Fibroblast of lung (primary cell): ENCODE measurements at places on chromosomes 16 and 17. TPM values are rescaled to one million over a fixed set of nuclear protein-coding genes. Genes with fewer than 3 reads are reported as not detected.

The KIF2B gene
- total RNA-seq: not detected in 2 replicates

The GP1BA gene
- not detected in 2 replicates for total RNA-seq

The KRTAP16-1 gene
- not detected in 2 replicates for total RNA-seq

The ADORA2B gene
- total RNA-seq: 10.5 and 17.2 TPM in 2 replicates

The SDR42E1 gene
- total RNA-seq: 0.77 and 1.8 TPM in 2 replicates

The KRT40 gene
- total RNA-seq: not detected in 2 replicates

The NUTF2 gene
- total RNA-seq: 127 TPM in 2 replicates

The PRPSAP2 gene
- 37.8 and 47.4 TPM in 2 replicates for total RNA-seq

The HAS3 gene
- 0.26 and 0.33 TPM in 2 replicates for total RNA-seq

The KRTAP17-1 gene
- total RNA-seq: not detected in 2 replicates

The CDH3 gene
- total RNA-seq: 0.26 TPM in 1 of 2 replicates, not detected in the other

DNA sequence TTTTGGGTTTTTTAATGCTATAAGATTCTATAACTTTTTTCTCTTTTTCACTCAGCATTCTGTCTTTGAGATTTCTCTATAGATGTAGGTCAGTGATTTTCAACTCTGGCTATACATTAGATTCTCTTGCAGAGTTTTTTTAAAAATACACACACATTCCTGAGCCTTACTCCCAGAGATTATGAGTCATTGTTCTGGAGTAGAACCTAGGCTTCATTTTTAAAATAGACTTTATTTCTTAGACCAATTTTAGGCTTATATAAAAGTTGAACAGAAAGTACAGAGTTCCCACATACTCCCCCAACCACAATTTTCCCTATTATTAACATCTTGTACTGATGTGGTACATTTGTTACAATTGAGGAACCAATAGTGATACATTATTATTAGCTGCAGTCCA is 63.3 kb downstream of the CYB561 start:
- peak; percentile 58 for DNase-seq

DNA sequence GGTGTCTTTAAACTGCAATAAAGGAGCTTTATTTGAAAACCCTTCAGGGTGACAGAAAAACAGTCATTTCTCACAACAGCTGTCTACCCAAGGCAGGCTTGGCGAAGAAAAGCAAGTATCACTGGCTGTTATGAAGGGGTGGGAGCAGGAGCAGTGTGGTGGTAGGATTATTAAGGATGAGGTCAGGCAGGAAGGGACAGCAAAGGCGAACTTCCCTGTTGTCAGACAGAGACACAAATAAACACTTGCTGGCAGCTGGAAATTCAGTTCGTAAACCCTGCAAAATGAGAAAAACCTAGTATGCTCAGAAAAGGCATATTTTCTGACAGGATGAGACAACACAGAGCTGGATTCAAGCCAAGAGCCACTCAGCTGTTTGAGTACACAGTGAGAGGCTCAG is 416.3 kb upstream of the CDH5 start:
- no peak for DNase-seq

DNA sequence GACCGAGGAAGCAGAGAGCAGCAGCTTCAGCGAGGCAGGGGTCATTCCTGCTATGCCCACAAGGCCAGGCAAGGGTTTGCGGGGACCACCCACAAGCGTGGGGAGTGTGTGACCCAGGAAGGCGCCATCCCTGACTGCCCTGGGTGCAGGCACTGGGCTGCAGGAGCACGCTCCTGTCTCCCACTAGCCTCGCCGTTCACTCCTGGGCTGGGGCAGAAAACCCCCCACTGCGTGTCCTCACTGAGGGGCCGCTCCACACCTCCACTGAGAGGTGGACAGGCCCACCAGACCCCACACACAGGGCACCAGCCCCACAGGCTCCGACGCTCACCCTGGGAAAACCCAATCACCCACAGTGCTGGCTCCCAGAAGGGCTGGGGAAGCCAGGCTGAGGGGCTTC is 56.1 kb downstream of the KLHDC4 start:
- no peak for DNase-seq

GRCh38 chr16:7313170-7313569 is 19.5 kb upstream of the RBFOX1 start:
- DNase-seq: no peak

DNA sequence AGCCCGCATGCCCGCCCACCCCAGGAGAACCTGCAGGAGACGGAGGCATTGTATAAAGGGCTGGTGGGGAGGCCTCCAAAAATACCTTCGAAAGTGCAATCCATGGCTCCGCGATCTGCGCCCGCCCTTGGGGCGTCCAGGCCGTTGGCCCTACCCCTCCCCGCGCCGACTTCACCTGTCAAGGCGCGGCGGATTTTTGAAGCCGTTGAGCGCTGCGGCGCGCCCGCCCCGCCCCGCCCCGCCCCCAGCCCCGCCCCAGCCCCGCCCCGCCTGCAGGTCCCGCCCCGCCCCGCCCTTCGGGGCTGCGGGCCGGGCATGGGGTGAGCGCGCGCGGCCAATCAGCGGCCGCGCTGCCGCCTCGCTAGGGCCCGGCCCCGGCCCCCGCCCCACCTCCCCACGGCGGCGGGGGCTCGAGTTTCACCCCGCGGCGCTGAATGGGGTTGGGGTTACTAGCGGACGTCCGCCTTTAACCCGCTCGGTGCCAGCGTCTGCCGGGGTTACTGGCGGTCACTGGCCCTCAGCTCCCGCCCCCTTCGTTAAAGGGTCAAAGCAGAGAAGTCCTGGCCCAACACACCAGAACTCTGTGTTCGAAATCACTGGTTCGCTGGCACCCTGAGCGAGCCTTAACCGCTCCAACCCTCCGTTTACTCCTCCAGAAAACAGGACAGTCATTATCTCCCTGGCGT is 13.2 kb downstream of the SREBF1 start:
- DNase-seq: peak; percentile 73

DNA sequence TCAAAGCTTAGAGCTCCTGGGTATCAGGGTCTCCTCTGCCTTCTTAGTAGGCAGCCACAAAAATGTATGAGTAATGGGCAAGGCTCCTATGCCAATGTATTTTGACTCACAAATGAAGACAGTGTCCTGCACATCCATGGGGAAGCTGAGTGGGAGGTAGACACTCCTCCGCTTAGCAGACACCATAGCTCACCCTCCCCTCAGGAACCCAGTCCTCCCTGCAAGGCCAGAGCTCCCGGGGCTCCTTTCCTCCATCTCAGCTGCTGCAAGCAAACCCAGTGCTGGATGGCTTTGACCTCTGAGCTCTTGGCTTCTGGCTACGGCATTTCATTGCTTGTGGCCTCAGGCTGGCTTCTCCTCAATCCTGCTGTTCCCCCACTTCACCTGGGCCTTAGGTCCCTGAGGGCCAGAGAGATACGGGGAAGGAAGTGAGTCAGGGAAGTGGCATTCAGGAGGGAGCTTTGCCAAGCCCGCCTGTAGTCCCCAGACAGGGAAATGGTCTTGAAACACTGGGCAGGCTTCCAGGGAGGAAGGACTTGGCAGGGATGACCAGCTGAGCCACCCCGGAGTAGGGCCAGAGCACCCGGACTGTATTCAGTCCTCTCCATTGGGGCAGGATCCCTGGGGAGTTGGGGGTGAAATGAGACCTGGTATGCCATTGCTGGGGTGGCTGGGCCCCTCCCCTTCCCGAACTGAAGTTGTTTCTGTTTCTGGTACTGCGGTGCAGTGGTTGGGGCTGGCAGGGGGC is 4.5 kb downstream of the ABCC3 start:
- peak; percentile 95 for DNase-seq

GRCh38 chr17:73633736-73634135 is 10.5 kb downstream of the SDK2 start:
- DNase-seq: no peak

- DNase-seq: no peak
Observed at GRCh38 chr16:15775663-15776304, 81.0 kb downstream of the MYH11 start.

DNA sequence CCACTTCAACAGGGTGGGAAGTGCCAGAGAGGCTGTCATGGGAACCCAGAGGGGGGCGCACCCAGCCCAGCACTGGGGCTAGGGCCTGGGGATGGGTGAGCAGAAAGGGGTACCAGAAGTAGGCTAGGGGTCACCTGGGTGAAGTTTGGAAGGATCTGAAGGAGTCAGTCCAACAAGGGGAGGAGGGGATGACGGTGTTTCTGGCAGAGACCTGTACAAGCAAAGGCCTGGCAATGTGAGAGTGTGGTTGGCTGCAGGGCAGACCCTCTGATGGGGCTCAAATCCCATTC is 13.4 kb upstream of the KATNB1 start:
- no peak for DNase-seq

DNA sequence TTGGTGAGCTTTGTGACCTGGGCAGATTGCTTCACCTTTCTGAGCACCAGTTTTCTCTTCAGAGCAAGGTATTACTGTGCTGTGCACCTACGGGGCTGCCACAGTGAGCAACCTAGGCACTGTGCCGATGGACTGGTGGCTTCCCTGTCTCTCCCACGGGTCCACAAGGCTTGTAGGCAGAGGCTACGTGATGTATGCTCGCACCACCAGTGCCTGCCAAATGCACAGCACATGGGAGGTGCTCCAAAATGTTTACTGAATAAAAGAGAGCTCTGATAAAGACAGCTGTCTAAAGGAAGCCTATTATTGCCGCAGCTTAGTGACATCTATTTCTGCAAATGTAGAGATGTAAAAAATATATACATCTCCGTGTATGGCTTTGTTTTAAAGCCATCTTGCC is 139.2 kb downstream of the CDK5R1 start:
- no peak for DNase-seq

DNA sequence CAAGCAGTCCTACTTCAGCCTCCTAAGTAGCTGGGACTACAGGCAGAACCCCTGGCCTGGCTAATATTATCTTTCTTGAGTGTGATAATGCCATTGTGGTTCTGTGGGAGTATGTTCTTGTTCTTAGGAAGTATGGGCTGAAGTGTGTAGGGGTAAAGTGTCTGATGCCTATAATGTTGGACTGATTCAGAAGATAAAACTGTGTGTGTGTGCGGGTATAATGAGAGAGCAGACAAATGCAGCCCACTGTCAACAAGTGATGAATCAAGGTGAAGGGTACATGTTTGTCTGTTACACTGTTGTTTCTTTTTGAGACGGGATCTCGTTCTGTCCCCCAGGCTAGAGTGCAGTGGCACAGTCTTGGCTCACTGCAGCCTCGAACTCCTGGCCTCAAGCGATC is 127.5 kb downstream of the CLEC16A start:
- no peak for DNase-seq

DNA sequence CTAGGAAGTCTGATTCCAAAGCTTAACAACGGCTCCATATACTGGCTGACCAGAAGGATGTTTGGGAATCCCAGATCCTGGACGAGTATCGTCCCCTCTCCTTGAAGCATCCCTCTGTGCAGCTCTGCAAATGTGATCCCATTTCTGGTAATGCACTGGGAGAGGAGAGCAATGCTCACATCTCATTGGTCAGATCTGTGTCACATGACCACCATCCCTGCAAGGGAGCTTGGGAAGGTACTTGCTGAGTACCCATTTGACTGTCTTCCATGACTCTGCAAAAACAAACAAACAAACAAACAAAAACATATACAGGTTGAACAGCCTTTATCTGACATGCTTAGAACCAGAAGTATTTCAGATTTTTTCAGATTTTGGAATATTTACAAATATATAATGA is 41.9 kb upstream of the KDM8 start:
- no peak for DNase-seq

DNA sequence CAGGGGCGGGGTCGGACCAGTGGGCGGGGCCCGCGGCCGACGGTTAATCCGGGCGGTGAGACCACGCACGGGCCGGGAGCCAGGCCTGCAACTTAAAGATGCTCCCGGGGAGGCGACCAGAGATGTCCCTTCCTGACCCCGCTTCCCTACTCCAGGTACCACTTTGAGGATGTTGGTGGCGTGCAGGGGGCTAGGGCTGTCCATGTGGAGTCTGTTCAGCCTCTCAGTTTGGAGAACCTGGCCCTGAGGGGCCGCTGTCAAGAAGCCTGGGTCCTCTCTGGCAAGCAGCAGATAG is 580 bp downstream of the RANGRF start:
- DNase-seq: no peak

DNA sequence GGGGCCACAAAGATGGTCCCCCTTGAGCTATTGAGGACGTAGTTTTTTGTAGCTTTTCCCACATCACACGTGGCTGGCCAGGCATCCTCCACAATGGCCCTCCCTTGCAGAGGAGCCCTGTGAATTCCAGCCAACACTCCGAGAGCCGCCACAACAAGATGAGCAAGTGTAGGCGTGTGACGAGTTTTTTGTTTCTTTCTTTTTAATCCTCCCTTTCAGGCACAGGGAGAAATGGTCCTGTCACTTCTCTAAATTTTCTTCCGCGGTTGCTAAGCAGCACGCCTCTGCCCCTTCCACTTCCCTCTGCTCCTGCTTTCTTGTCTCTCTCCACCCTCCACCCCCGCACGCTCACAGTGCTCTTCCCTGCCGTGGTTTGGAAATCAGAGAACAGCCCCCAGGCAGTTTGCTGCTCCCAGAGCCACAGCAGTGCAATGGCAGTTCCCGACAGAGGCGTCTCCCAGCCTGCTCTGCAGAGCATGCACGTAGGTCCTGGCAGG is 68.0 kb upstream of the MRTFB start:
- DNase-seq: peak; percentile 48

DNA sequence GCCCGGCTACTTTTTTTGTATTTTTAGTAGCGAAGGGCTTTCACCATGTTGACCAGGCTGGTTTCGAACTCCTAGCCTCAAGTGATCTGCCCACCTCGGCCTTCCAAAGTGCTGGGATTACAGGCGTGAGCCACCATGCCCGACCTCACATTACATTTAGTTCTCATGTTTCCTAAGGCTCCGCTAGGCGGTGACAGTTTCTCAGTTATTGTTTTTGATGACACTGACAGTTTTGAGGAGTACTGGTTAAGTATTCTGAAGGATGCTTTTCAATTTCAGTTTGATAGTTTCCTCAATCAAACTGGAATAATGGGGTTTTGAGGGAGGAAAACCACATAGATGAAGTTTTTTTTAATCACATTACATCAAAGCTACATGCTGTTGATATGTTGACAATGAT is 1028.5 kb downstream of the CDH8 start:
- no peak for DNase-seq

DNA sequence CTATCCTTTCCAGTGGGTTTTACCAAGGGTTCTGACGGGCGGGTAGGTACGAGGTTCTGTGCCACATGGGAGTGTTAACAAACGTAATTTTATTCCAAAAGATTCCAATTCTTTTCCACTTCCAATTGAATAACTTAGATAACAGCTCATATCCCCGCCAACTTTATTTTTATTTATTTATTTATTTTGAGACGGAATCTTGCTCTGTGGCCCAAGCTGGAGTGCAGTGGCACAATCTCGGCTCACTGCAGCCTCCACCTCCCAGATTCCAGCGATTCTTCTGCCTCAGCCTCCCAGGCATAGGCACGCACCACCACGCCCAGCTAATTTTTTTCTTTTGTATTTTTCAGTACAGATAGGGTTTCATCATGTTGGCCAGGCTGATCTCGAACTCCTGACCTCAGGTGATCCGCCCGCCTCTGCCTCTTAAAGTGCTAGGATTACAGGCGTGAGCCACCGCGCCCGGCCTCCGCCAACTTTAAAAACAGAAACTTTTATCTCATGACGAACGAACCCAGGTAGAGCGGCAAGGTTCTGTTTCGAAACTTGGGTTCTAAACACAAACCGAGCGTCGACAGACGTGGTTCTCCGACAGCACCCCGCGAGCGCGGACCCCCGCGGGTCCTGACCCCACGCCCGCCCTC is 613 bp downstream of the ECI1 start:
- no peak for DNase-seq
